NAMALWA (cell line): ENCODE measurements at places on chromosomes 2 and 18.

DNA sequence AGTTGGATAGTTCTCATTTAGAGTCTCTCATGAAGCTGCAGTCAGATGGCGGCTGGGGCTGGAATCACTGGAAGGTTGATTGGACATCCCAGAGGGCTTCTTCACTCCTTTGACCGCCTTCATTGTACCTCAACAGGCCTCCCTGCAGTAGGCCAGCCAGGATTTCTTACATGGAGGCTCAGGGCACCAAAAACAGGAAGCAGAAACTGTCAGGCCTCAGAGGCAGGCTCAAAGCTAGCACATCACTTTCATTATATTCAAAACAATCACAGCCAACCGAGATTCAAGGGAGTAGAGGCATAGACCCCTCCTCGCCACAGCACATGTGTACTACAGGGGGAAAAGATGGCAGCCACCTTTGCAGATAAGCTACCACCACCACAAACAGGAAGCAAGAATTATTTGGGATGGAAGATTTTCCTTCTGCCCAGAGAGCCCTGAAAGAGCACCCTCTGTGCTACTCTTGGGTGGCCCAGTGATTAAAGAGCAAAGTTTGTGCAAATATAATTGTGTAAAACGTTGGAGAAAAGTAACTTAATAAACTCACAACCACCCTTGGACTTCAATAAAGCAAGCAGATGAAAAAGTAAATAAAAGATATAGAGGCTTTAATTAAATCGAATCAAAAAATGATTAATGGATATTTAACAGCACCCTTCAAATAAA lies 155.3 kb downstream of the GFPT1 start:
- DNase-seq = no peak

GRCh38 chr2:197556456-197556855 lies 40.6 kb downstream of the MOB4 start:
- DNase-seq = no peak

DNA sequence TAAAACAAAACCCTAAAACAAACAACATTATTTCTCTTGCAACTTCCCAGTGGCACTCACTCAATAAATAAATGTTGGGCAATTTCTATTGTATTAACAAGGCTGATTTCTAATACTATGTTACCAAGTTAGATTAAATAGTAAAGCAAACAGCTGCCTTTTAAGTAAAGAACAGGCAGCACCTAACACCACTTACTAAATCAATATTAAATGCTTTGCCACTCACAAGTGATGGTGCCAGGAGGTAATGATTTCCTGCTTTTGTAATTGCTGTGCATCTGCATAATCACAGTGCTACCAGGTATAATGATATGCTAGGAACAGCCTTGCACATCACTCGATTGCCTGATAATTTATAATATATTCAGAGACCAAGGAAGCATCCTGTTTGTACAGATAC lies 276.5 kb downstream of the NBAS start:
- DNase-seq = no peak

DNA sequence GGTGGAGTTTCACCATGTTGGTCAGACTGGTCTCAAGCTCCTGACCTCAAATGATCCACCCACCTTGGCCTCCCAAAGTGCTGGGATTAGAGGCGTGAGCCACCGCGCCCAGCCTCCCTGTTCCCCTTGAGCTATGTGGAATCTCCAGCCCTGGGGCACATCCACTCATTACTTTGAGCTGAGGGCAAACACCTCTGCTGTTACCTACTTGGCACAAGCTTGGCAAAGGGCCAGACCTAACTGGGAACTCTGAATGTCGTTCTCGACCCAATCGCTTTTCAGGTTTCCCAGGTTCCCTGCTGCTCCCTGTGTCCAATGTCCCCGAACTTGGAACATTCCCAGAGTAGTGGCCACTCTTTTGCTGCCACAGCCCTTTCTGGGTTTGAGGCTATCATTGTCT lies 40.6 kb downstream of the CHST10 start:
- DNase-seq = no peak
